ENCODE measurements at places on chromosomes 12 and 14.

- DNase-seq = no peak
Measured at GRCh38 chr12:76236640-76237039, 111.6 kb downstream of the BBS10 start.

DNA sequence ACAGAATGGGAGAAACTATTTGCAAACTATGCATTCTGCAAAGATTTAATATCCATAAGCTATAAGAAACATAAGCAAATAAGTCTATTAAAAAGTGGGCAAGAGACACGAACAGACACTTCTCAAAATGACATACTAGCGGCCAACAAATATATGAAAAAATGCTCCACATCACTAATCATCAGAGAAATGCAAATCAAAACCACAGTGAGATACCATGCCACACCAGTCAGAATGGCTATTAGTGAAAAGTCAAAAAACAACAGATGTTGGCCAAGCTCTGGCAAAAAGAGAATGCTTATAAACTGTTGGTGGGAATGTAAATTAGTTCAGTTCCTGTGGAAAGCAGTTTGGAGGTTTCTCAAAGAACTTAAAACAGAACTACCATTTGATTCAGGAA is 121.3 kb downstream of the KCNMB4 start:
- DNase-seq = no peak

DNA sequence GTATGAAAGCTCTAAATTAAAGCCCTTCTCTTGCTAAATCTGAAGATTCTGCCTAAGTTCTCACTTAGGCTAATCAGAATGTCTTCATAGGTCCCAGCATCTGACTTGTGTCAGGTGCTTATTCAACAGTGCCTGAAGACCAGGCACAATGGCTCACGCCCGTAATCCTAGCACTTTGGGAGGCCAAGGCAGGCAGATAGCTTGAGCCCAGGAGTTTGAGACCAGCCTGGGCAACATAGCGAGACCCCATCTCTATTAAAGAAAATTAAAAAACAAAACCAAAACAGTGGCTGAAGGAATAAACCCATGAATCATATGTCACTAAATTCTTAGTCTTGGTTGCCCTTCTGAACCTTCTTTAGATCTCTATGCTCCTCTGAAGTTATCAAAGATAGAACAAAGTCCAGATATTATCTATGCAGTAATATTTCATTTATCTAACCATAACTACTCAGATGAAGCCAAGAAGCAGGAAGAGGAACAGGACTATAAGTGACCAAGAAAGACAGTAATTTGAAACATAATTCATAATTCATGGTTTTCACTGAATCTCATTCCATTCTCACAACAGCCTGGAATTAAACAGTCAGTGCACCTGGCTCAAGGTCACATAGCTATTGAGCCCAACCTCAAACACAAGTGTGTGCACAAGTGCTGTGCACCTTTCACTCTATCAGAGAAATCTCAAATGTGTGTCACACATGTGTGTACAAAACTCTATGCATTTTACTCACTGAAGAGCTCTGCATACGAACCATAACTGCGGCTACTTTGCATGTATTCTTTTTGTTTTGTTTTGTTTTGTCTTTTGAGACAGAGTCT is 6.6 kb downstream of the SLC7A7 start:
- no peak for DNase-seq

DNA sequence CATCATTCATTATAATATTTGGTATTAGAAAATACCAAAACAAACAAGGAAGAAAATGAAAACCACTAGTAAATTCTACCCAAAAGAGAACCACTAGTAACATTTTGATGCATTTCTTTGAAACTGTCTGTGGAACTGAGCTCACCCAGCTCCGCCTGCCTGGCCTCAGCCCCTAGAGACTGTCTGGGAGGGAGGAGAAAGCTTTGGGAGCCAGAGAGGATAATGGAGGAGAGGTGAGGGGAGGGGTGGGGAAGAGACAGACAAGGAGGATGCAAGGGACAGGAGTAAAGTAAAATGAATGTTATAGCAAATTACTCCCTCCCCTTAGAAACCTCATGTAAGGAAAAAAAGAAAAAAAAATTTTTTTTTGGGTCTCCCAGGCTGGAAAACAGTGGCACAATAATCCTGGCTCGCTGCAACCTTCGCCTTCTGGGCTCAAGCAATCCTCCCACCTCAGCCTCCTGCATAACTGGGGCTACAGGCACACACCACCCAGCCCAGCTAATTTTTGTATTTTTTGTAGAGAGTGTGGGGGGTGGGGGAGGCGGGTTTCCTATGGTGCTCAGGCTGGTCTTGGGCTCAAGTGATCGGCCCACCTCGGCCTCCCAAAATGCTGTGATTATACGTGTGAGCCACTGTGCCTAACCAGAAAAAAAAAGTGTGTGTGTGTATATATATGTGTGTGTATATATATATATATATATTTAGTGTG is 3.2 kb upstream of the MMP19 start:
- no peak for DNase-seq

DNA sequence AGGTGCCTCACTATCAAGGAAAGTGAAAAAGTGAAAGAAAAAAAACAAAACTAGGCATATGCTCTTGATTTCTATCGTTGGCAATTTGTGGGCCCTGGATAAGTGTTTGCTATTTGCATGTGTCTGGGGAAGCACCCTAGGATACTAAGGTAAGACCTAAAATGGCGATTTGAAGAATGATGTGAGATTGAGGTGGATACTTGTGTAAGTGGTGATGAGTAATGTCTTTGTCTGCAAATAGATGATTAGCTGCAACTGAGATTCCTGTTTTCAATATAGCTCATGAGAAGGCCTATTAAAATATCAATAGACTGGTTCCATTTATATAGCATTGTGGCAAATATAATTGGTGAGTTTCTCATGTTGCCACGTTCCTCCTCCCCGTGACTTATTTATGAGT is 261.7 kb downstream of the NEDD1 start:
- DNase-seq = no peak

- DNase-seq = no peak
Measured at GRCh38 chr14:56199095-56199981, 81.1 kb downstream of the PELI2 start.

All from T-helper 9 cell (primary cell).